ENCODE measurements at places on chromosomes 3 and 15.

DNA sequence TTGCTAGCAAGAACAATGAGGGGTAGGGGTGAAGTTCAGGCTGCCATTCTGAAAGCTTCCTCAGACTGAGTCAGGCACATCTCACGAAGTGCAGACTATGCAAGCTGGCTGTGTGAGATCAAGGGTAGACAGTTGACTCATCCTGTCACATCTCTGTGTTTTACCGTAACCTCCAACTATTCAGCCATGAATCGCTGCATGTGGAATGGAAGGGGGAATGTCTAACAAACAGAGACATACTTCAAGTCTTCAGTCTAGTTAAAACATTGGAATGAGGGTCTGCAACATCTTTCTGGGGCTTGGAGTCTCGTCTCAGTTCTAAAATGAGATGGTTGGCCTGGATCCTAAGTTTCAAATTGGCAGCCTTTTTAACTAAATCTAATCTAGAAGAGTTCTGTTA, 25.9 kb downstream of the AGTR1 start:
- no peak for DNase-seq

- no peak for DNase-seq
These were observed 944 bp downstream of the SLITRK3 start for GRCh38 chr3:165195241-165195639.

DNA sequence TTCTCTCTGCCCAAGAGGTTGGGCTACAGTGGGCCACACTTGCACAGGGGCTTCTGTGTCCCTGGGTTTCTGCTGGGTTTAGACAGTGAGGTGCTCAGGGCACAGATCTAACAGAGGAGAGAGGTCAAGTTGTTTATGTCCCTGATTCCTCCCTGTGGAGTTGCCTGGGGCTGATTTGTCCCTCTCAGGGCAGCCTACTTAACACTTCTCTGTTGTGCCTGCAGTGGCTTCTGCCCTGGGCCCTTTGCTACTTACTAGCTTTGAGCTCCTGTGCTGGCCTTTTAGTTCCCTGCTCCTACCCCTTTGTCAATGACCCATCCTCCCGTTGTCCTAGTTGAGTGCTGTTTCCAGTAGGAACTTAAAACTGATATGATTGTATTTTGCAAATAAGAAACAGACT, 114.0 kb upstream of the RGMA start:
- DNase-seq = no peak

DNA sequence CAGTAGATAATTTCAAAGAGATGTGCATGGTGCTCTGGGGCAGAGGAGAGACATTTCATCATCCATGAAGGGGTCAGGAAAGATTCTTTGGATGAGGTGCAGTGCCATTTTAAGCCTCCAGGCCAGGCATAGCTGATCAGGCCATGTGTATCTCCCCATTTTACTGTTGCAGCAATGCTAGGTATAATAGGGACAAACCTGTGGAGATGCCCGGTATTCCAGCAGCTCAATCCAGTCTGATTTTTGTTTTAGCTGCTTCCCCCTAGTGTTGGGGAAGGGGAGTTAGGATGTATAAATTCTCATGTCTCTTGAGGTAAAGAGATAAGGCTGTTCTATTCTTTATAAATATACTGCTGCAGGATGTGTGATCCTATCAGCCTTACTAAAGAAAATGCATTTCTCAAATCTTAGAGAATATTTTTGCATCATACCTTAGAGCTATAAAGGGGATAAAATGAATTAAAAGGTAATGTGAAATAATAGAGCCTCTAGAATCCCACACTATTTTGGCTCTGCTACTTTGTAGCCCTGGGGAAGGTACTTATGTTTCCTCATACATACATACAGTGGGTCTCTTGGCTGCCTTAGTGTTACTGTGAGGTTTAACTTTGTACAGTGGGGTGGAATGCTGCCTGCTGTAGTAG, 5.2 kb downstream of the CDV3 start:
- DNase-seq = no peak

GRCh38 chr3:63351159-63352007, 73.3 kb downstream of the SYNPR start:
- no peak for DNase-seq

DNA sequence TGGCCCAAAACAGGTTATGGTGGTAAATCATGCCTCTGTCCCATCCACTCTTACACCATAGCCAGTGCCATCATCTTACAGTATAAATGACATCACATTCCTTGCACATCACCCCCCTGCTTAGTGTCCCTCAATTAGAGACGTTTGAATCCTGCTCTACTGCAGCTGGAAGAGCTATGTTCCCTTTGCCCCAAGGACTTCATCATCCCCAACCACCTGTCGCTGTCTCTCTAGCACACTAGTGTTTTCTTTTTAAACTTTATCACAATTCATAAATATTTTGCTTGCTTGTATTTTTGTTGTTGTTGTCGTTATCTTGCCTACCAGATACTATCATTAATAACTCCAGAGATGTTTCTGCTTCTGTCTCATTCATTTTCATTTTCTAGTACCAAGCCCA, 28.7 kb downstream of the SPTSSB start:
- no peak for DNase-seq

DNA sequence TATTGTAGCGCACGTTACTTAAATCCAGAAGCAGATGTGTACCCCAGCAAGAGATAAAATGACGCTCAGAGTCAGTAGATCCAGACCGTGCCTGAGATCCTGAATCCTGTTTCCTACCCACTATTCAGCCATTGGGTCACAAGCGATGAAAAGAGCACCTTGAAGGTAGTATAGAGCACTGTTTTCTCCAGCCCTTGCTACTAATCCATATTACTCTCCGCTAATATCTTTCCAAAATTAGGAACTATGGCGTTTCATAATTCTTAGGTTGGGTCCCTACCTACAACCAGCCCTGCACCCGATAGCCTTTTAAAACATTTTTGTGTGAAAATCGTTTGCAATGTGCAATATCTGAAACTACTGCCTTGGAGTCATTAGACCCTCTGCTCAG, 596 bp downstream of the BTD start:
- DNase-seq = no peak

- no peak for DNase-seq
These were observed 42.3 kb downstream of the MAGEF1 start for GRCh38 chr3:184669578-184669977.

GRCh38 chr3:191958980-191959671, 498.2 kb downstream of the PYDC2 start:
- DNase-seq = no peak

DNA sequence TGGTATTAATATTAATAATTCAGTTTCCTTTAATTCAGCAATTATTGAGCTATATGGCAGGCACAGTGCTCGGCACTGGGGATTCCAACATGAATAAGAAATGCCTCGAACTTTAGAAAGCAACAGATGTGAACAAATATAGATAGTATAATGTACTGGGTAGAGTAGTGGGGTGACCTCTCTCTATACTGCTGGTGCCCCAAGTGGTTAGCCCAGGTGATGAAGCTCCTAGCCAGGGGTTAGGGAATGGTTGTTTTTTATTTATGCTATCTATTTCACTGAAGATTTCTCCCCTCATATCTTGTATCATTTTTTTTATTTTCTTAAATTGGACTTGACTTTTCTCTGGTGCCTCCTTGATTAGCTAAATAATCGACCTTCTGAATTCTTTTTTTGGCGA, 62.1 kb downstream of the BHLHE40 start:
- DNase-seq = no peak

- DNase-seq = no peak
These were observed 379.5 kb upstream of the ATP10A start for GRCh38 chr15:26242565-26243071.

DNA sequence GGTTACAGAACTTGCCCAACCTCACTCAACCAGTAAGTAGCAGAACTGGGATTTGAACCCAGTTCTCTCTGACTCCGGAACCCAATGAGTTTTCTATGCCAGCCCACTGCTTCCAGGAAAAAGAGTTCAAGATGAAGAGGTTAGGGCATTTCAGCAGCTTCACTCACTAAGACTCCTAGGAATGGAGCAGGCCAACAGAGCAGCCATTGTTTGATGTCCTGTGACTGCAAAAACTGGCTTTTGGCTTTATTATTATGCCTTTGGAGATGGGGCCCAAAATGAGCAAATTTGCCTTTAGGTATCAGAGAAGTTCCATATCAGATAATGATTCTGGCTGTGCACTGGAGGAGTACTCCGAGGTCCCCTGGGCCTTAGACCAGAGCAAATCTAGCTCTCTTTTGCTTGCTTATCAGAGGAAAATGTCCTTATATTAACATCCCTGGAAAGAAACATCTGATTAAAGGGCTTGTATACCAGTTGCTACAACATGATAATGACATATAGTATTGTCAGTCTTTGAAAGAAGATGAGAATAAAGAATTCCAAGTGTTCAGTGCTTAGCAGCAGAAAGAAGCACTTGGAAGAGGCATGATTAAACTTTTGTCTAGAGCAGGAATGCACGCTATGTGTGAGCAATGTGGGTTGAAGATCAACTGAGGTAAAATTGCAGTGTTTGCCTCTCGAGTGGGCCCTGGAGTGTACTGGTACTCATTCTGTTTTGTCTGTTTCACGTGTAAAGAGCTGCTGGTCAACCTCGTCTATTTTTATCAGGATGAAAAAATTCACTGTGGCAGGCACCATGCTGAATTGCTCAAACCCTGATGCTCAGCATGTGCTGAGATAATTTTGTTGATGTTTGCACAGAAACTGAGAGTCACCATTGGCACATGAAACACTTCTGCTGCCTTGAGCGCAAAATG, 21.8 kb upstream of the KLHL24 start:
- no peak for DNase-seq

GRCh38 chr3:123026565-123027291, 835 bp downstream of the SEMA5B start:
- DNase-seq = no peak

DNA sequence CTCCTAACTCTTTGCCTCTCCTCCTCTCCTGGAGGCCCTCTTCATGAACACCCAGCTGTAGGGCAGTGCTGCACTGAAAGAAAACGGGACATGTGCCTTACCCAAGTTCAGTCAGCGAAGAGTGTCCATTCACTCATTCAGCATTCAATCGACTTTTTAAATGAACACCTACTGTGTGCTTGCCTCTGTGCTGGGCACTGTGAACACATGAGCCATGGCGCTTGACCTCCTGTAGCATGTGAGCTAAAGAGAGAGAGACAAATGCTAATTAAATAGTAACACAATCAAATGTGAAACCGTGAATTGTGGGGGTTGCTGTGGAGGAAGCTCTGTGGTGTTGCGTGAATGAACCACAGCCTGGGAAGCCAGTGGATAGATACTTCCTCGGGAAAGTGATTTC, 43.4 kb downstream of the ST6GAL1 start:
- DNase-seq = no peak

DNA sequence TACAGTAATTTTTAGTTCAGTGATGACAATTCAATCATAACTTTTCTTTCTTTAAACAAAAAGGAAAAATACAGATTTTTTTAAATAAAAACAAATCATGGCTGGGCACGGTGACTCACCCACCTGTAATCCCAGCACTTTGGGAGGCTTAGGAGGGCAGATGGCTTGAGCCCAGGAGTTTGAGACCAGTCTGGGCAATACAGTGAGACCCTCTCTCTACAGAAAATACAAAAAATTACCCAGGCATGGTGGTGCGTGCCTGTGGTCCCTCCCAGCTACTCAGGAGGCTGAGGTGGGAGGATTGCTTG, 25.6 kb upstream of the ATG7 start:
- no peak for DNase-seq

DNA sequence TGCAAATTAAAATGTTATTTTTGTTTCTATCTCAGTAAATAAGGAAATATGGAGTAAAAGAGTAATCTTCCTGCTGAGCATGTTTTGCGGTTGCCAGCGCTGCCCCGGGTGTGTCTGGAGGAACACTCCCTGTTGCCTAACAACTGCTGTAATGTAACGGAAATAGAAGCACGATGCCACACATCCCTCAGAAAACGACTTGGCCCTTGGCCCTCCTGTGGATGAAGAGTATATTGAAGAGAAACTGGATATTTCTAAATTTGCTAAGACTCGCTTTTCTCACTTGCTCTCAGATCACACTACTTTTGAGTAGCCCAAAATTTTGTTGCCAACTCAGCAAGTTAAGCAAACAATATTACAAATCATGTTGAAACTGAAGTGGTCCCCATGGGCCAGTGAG, 18.9 kb downstream of the CX3CR1 start:
- DNase-seq = peak; percentile 21

DNA sequence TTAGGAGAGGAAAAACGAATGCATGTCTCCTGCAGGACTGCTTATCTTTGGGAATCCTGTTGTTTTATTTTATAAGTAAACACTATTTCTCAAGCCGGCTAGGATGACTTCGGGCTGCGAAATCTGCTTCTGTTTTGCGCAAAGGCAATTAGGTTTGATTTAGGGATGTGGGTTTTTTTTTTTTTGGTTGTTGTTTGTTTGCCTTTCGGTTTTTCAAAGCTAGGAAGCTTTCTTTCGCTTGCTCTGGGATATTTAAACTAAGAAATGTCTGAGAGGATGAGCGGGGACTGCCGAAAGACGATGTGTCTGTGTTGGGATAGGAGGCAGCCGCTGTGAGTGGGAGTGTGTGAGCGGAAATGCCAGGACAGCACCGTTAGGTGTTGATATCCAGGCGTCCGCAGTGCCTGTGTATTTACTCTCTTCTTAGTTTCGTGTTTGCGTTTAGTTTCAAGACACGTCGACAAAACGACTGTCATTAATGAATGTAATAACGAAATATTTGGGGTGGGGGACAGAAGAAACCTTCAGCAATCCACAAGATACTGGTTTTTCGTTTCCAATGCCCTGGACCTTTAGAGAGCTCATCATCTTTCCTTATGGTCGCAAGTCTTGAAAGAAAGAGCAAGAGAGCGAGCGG, 604 bp downstream of the ISL2 start:
- DNase-seq = no peak

GRCh38 chr3:37287776-37288175, 113.4 kb upstream of the LRRFIP2 start:
- DNase-seq = no peak

DNA sequence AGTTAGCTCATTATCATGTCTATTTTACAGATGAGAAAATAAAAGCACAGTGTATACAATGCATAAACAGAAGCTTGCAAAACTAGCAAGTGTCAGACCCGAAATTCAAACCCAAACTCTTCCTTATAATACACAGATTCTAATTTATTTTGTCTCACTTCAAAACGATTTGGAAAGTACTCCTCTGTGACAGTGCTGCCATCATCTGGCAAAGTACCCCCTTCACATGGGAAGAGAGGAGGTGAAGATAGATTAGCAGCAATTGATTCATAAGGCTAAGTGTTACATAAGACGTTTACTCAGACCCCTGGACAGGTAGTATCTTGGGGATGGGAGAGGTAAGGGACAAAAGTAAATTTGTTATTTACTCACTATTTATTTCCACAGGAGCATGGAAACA, 744.0 kb upstream of the SGO1 start:
- DNase-seq = no peak

DNA sequence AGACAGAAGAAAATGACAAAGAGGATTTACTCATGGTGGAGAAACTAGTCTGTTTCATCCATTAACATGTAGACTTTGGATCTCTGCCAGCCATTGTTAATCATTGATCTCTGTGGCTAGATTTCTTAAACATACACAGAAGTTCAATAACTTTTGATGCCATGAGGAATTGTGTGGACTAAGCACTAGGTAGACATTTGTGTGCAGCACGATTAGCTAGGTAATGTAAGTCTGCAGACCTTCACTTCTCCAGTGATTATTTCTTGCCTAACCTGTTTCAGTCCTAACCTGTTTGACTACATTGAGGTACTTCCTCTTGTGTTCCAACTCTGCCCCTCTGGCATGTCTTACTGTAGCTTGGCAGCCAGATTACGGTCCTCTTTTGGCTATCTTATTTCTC, 928.5 kb upstream of the ROBO1 start:
- no peak for DNase-seq

- DNase-seq = no peak
These were observed 307.5 kb downstream of the PYDC2 start for GRCh38 chr3:191768421-191768820.

- DNase-seq = no peak
These were observed 10.2 kb upstream of the PLXND1 start for GRCh38 chr3:129616713-129617112.
